ENCODE measurements at places on chromosomes 11 and 22.

DNA sequence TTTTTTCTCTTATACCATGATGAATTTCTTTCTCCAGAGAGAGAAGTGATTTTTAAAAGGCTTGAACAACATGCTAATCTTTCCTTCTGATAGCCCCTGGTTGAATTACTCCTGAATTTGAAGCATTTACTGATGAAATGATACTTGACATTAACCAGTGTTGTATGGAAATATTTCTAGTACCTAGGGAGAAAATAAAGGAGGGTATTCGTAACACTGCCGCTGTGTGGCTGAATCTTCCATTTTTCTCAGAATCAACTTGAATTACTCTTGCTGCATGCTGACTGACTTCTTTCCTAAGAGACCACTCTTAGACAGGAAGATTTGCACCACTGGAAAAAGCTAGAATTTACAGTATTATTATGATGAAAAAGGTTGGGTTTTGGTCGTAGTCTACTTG is 118.3 kb downstream of the FAT3 start:
- DNase-seq: no peak

DNA sequence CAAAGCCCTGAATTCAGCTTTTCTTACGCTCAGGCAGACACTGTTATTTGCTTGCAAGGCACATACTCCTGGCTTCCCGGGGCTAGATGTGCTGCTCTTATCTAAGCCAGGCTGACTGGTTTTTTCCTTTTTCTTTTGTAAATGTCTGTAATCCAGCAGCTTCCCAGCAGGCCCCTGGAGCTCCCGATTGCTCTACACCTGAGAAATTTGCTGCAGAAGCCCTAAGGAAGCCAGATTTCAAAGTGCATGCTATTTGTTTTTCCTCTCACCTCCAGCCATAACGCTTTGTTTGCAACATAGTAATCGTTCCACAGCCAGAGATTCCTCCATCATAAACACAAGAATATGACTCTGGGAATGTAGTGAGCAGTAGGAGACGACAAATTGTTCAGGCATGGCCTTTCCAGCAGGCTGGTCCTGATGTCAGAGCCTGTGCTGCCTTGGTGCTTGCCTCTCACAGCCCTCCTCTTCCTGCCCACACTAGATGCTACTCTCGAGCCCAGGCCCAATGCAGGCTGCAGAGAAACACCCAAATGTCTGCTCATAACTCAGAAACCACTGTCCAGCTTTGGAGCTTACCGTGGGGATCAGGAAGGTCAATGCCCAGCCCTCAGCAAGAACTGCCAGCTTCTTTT is 54.7 kb upstream of the SLC6A5 start:
- DNase-seq: no peak

- DNase-seq: no peak
Measured at GRCh38 chr11:86043765-86044503, 24.9 kb downstream of the PICALM start.

DNA sequence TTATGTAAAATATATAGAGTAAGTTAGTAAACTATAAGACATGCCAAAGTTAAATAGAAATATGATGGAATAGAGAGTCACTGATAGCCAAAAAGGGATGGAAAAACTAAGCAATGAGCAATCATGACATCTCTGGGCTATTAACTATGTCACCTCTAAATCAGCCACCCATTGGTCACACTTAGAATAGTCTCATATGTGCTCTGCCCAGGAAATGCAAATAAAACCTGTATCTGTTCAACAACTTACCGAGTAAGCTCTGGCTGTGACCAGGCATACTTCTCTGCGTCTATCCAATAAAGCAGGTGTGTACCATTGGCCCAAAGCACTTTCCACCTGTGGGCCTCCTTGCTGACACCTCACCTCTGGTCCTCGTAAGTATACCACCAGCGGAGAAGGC is 1.6 kb upstream of the ARL14EP start:
- DNase-seq: no peak

DNA sequence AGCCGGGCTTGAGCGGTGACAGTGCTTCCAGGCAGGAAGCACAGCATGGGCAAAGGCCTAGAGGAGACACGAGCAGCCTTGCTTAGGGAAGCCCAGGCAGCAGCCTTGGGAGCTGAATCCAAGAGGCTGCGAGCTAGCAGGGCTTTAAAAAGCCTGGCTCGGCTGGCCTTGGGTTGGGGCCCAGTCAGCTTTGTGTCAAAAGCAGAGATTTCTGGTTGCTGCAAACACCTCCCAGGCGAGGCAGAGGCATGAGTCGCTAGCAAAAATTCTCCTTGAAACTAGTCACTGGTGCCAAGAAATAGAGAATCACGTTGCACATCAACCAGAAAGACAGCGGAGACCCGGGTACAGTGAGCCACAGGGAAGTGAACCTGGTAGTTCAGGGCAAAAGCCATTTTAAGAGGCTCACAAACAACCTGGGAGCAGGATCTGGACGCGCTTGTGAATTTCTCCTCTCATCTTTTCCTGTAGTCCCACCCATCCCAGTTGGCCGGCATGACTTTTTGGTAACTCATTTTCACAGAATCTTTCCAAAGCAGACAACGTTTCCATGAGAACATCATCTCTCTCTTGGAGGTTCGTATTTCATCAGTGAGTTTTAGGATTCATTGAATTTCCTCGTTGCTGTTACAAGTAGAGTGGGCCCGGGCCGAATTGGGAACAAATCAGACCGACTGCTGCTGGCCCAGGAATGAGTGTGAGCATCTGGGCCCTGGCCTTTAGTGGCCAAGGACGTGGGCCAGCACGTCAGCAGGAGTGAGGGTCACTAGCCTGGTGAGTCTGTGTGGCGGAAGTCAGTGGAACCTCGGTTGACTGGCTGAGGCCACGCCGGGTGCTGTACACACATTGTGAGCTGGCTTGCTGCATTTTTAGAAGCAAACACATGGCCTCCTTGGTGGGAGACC is 16.4 kb upstream of the FGF4 start:
- DNase-seq: peak; percentile 13
